Stimulated activated CD8-positive, alpha-beta memory T cell treated with anti-CD3 and anti-CD28 coated beads, Interleukin-4, amount 100 ng/mL, for 24 hours (primary cell): ENCODE measurements at places on chromosomes 2 and 18.

- DNase-seq, result no peak
Observed at GRCh38 chr2:44130441-44130840, 38.2 kb upstream of the PPM1B start.

GRCh38 chr18:13279181-13280069 is 60.9 kb downstream of the LDLRAD4 start:
- no peak for DNase-seq

DNA sequence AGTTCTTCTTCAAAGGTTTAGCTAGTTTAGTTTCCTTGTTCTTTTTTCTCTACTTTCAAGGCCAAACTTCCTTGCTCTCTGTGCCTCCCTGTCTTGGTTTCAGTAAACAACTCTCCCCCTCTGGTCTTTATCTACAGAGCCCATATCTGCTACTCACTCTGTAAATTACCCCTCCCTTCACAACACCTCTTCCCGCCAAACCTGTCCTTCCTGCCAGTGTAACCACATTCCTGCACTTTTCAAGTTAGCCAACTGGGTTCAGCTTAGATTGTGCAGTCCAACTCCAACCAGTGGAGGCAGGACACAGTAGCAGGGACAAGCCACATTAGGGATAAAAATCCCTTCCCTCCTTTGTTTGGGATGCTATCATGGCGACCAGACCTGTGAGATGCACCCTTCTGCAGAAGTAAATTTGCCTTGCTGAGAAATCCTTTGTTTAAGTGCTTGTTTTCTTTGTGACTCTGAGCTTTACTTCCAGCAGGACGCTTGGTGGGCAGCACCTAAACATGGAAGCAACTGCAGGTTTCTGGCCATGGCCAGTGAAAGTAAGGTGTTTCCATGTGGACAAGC is 706.0 kb downstream of the KCNJ3 start:
- no peak for DNase-seq

DNA sequence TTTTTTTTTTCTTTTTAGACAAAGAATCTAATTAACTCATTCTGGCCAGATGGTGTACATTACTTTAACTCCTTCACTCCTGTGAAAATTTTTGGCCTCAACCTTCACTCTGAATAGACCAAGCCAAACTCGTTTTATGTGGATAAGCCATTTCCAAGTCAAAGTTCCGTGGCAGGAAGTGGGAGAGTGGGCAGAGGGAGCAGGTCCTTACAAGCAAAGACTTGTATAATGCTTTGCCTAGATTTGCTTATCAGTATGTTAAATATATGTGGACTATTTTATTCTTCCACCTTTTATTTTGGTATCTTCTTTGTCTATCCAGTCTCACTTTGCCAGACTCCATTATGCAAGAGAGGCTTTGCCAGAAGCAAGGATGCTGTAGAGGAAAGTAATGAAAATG is 178.1 kb upstream of the TNP1 start:
- no peak for DNase-seq

- DNase-seq, result no peak
Observed at GRCh38 chr2:225998653-225999052, 599.1 kb downstream of the NYAP2 start.

GRCh38 chr2:13686262-13686661 is 946.3 kb upstream of the LRATD1 start:
- no peak for DNase-seq

DNA sequence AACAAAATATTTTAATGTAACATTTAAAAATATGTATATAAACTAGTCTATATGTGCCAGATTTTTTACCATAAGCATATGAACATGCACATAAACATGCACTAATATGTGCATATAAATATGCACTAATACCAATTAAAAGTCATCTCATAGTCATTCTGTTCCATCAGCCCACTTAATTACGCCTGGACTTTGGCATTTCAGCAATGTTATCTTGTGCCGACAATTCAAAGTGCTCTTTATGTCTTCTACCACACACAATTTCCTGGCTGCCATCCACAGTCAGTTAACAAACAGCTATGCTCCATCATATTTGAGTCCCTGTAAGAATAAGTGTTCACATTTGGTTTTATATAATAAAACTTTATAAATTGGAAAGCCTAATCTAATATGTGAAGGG is 92.6 kb upstream of the TSPYL6 start:
- DNase-seq, result no peak

DNA sequence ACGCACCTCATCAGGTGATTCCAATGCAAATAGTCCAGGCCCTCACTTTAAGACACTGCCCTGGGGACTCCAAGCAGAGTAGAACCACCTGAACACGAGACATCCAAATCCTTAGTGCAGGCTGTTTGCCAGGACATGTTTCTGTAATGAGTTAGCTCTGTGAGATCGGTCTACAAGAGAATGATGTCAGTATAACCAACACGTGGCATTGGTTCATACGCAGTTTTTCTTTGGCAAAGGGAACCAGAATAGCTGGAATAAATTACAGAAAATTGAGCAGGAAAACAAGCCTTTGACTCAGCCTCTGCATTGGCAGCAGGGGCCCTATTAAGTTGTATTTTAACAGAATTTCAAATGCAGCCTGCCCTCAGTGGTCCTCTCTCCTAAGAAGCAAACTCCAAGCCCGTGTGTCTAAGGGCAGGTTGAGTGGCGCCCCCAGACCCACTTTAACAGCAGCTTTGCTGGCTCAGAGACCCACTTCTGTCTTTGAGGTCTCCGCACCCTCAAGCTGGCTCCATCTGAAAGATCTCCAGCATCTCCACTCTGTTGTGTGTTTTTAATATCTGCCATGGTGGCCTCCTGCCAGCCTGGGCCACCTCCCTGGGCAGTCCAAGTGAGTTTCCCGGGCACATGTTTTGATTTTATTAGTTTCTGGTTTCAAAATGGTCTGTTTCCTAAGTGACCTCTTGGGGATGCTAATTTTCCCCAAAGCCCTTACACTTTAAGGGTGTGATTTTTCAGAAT is 61.3 kb downstream of the ALPK2 start:
- DNase-seq, result no peak

GRCh38 chr2:171402906-171403580 is 30.7 kb downstream of the METTL8 start:
- DNase-seq, result no peak

DNA sequence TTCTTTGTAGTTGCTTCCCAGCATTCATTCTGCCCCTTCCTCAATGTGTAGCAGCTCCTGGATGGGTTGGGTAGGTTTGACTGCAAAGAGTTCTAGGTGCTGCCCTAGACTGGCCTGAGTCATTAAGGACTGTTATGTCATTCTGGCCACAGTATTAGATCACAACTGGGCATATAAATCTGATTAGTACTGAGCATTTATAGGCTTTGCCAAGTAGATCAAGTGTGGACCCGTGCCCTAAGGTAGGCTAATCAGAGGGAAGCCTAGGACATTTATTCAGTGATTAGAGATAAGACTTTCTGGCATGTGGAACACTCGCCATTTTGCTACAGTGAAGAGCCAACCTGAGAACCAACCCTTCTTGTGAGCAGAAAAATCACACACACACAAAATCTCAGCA is 2.7 kb downstream of the KATNAL2 start:
- no peak for DNase-seq

GRCh38 chr18:70522183-70522680 is 233.4 kb downstream of the SOCS6 start:
- no peak for DNase-seq

DNA sequence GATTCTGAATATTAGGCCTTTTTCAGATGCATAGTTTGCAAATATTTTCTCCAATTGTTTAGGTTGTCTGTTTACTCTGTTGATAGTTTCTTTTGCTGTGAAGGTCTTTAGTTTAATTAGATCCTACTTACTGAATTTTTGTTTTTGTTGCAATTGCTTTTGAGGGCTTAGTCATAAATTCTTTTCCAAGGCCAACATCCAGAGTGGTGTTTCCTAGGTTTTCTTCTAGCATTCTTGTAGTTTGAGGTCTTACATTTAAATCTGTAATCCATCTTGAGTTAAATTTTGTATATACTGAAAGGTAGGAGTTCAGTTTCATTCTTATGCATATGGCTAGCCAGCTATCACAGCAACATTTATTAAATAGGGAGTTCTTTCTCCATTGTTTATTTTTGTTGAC is 404.8 kb downstream of the LNPK start:
- DNase-seq, result no peak

GRCh38 chr18:5297597-5297996 is 2.1 kb upstream of the ZBTB14 start:
- no peak for DNase-seq
